ENCODE measurements at places on chromosomes 2 and 18. TPM values are rescaled to one million over a fixed set of nuclear protein-coding genes. Genes with fewer than 3 reads are reported as not detected.

The SPHKAP gene
- not detected for total RNA-seq

The UGT1A1 gene
- total RNA-seq, result not detected

The RUFY4 gene
- 0.29 TPM for total RNA-seq

The VWC2L gene
- not detected for total RNA-seq

The RPS27A gene
- total RNA-seq, result 954 TPM

The PROM2 gene
- total RNA-seq, result 0.57 TPM

Data from vein endothelial cell (primary cell).